ENCODE measurements at places on chromosomes 12 and 14. TPM values are rescaled to one million over a fixed set of nuclear protein-coding genes. Genes with fewer than 3 reads are reported as not detected.

Gene ASIC1
- 1.8 TPM for total RNA-seq

Gene REP15
- 0.99 TPM for total RNA-seq

Gene TMEM179
- under 0.01 TPM for total RNA-seq

Gene LRRK2
- total RNA-seq: 10.8 TPM

Gene OTUB2
- total RNA-seq: 1.5 TPM

Gene CKAP4
- total RNA-seq: 132 TPM

Gene KRT77
- not detected for total RNA-seq

Gene OASL
- 1.2 TPM for total RNA-seq

Gene RPGRIP1
- total RNA-seq: under 0.01 TPM

Gene CLEC4C
- not detected for total RNA-seq

Gene DDIT3
- 265 TPM for total RNA-seq

Gene STAC3
- total RNA-seq: 0.26 TPM

Gene PSMB5
- 166 TPM for total RNA-seq

Gene A2M
- total RNA-seq: 239 TPM

Gene CIROP
- total RNA-seq: 1.0 TPM

Gene RNASE2
- total RNA-seq: not detected

Gene MMP19
- 7.1 TPM for total RNA-seq

Gene AQP6
- total RNA-seq: 0.17 TPM

Gene PRIMA1
- total RNA-seq: not detected

Gene HCAR2
- not detected for total RNA-seq

Gene ZDHHC22
- total RNA-seq: not detected

Gene MAPKAPK5
- 26.8 TPM for total RNA-seq

Gene PTPRO
- 0.33 TPM for total RNA-seq

Gene PTHLH
- total RNA-seq: 0.26 TPM

Gene PPP1R1A
- total RNA-seq: not detected

Gene TAS2R7
- total RNA-seq: not detected

Gene RGS6
- not detected for total RNA-seq

Gene NRXN3
- 0.51 TPM for total RNA-seq

Gene TDRD9
- total RNA-seq: 0.50 TPM

Gene CCDC184
- 0.17 TPM for total RNA-seq

Gene SLC6A15
- 0.99 TPM for total RNA-seq

Gene HSPB8
- 21.3 TPM for total RNA-seq

Gene KRT72
- not detected for total RNA-seq

Gene HCAR1
- total RNA-seq: 1.5 TPM

Gene KRT83
- not detected for total RNA-seq

Gene TMEM117
- 6.2 TPM for total RNA-seq

Gene CMAS
- total RNA-seq: 24.3 TPM

Gene HOXC10
- total RNA-seq: not detected

Gene ARG2
- 8.4 TPM for total RNA-seq

Gene NOVA1
- total RNA-seq: 5.1 TPM

All from fibroblast of lung (primary cell).